ENCODE measurements at places on chromosomes 7 and 10.

DNA sequence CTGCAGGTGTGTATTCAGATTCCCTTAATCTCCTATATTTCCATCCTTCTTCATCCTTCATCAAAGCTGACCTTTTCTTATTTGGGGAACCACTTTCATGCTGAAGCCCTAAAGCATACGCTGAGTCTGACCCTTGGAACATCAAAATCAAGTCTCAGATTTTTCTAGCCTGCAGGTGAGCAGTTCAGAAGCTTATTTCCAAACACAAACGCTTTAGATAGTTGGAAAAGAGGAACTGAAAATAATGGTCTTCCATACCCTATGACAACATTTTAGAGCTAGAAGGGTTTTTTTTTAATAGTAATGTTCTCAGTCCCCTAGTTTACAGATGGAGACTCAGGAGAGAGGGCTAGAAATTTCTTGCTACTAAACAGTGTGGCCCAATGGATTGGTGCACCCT lies 1.6 kb upstream of the AGK start:
- DNase-seq = no peak

DNA sequence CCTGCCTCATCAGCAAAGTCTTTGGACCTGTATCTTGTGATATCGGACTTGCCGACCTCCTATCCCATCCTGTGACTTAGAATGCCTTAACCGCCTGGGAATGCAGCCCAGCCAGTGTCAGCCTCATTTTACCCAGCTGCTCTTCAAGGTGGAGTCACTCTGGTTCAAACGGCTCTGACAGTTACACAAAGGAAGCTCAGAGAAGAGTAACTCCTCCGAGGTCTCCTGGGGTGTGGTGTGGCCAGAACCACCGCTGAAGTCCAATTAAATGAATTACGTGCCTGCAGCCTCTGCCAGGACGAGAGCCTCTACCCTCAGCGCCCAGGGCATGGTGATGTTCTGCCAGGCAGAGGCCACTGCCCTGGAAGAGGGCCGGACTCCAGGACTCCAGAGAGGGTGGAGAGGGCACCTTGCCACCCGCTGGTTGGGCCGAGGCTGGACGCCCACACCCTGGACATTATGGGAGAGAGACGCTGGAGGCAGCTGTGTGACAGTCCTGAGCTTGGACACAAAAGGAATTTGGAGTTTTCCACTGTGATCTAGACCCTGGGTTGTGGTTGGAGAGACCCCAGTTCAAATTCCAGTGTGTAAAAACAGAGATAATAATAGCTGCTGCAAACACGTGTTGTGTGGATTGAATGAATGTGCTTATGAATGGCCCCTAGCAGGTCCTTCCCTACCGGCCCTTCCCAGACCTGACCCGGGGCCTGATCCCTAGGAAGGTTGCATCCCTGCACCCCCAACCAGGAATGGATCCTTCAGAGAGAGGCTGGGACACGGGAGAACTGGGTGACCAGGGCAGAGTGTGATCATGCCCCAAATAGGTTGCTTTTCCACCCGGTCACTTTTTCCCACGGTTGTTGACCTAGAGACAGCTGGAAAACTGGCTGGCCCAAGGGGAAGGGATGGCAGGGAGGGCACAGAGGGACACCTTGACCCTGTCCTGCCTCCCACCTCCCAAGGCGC lies 37.8 kb upstream of the FZD9 start:
- no peak for DNase-seq

DNA sequence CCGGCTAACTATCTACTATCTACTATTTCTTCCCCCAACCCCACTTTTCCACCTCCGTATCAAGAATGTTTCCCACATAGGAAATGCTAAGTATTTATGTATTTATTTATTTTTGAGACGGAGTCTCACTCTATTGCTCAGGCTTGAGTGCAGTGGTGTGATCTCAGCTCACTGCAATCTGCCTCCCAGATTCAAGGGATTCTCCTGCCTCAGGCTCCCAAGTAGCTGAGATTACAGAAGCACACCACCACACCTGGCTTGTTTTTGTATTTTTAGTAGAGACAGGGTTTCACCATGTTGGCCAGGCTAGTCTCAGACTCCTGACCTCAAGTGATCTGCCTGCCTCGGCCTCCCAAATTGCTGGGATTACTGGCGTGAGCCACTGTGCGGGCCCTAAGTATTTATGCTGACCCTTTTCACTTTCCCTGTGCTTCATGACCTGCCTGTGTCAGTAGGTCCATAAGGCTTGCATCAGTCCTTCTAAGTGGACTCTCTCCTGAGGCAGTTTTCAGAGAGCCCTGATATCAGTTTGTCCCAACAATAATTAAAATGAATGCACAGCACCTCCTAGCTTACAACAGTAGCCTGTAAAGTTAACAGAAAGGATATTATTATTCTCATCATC lies 25.7 kb upstream of the FBXW4 start:
- DNase-seq = no peak

DNA sequence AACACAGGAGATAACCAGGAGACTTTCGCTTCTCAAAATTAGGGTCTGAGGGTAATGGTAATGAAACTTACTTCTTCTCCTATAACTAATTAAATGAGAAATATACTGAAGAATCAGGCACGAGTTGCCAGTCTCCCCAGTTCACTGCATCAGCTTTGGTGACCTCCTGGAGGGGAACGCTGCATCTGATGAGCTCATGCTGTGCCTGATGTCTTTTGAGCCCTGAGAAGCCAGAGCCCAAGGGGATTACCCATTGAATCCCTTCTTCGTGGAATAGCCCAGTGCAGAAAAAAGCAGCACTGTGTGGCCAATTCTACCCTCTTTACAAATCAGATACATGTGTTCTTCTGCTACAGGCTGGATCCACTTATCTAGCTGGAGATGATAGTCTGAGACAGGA lies 45.1 kb downstream of the CYP2C9 start:
- no peak for DNase-seq

GRCh38 chr7:2955269-2955668 lies 88.4 kb downstream of the CARD11 start:
- no peak for DNase-seq

DNA sequence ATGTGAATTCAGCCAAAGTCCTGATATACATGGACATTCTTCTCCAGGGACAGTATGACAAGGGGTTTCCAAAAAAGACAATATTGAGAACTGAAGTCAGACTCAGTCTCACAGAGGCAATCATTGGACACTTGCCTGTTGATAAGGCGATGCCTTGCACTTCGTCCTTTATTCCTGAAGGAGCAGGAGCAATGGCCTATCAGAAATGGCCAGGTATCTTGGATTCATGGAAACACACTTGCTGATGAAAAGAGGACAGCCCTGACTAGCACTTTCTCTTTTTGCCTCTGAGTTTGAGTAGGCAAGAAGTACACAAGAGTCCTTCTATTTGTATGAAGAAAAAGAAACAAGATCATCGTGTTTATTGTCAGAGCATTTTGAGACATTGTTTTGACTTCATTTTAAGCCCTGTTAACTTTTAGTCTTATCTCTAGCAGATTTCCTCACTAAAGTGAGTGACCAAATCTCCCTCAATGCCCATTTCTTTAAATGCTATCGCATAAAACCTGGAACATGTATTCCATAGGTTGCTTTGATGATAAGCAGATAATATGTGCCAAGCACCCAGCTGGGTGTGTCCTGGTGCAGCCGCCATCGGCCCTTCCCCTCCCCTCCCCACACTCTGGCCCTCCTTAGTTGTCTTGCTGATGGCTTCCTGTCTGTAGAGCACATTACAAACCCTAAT lies 26.6 kb downstream of the ST8SIA6 start:
- DNase-seq = no peak

GRCh38 chr10:34313888-34314287 lies 501.2 kb downstream of the PARD3 start:
- no peak for DNase-seq

DNA sequence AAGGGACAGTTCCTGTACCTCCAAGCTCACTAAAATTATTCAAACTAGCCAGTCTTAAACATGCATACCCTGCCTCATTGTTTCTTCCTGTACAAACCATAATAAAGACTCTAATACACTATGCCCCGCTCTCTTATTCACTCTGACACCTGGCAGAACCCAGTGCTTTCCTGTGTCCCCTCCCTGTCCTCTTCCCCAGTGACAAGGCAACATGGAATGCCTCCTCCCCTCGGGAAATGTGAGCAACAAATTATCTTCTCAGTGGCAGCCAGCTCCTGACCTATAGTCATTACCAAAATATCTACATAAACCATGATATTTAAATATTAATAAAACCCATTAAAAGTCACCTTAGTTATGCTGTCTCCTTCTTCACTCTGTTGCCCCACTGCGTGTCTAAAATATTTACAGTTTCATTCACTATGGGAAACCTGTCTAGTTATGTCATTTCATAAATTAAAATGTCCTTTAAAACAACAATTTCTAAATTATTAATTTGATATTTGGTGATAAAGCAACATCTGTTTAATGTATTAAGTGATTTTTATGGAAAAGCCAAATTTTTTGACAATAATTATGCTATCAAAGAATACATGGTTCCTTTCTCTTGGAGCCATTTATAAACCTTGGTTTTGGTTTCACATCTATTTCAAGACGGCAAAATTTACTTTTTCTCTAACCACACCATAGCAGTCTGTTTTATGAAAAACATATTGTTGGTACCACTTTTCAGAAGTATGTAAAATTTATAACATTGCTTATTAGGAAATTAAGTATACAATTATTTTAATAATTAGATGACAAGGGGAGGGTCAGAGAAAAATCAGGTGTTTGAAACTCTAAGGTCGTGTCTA lies 1355.2 kb downstream of the XPNPEP1 start:
- no peak for DNase-seq

GRCh38 chr10:18369859-18370473 lies 229.7 kb downstream of the CACNB2 start:
- no peak for DNase-seq

- DNase-seq = no peak
Observed at GRCh38 chr7:142400042-142400533, 142.2 kb upstream of the PRSS58 start.

DNA sequence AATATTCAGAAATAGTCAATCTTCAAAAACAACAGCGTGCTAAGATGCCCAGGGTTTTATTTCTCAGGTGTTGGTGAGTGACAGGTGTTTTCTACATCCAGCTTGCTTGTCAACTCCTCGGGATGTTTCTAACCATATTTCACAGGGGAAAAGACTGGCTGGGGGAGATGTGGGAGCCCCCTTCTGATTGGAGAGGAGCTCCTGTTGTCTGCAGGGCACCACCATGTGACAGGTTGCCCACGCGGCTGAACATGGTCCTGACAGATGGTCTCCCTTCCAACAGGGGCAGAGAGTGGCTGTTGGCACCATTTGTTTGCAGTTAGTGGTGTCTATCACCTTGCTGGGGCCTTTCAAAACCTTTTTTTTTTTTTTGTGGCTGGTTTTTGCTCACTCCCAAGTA lies 16.5 kb upstream of the GPR26 start:
- DNase-seq = no peak

- no peak for DNase-seq
Observed at GRCh38 chr7:139106959-139107358, 2.6 kb downstream of the ZC3HAV1 start.
